ENCODE measurements at places on chromosomes 11 and 22. TPM values are rescaled to one million over a fixed set of nuclear protein-coding genes. Genes with fewer than 3 reads are reported as not detected.

The PVALB gene
- total RNA-seq: not detected

The CD6 gene
- not detected for total RNA-seq

The SYVN1 gene
- total RNA-seq: 10.1 TPM

- DNase-seq: no peak
Measured at GRCh38 chr11:36374726-36375125, 78.6 kb downstream of the PRR5L start.

DNA sequence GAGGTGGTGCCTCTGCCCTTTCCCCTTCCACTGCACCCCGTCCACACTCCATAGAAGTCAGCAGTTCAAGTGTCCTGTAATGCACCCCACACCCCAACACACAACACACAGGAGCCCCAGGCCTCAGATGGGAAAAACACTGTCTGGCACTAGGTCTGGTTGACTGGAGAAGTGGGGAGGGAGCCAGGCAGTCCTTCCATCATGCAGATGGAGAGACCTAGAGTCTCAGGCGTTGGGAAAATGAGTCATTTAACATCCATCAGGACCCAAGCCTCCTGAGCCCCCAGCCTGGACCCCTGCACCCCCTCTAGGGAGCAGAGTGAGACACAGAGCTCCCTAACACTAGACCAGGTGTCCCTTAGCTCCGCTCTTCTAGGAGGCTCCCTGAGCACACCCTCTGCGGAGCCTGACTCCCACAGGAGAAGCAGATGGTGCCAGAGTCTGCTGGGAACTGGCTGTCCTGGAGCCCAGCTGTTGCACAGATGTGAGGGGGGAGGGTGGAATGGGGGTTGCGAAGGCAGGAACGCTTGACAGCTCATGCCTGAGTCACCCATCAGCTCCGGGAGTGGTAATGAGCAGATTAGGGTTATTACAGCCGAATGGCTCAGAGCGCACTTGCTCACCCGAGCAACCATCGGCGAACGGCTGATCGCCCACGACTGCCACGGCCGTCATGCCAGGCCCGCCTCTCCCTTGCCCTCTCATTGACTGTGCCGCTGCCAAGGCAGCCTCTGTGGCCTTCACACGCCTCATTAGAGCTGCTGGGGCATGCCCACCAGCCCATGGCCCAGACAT lies 22.1 kb upstream of the SYT7 start:
- peak; percentile 80 for DNase-seq

DNA sequence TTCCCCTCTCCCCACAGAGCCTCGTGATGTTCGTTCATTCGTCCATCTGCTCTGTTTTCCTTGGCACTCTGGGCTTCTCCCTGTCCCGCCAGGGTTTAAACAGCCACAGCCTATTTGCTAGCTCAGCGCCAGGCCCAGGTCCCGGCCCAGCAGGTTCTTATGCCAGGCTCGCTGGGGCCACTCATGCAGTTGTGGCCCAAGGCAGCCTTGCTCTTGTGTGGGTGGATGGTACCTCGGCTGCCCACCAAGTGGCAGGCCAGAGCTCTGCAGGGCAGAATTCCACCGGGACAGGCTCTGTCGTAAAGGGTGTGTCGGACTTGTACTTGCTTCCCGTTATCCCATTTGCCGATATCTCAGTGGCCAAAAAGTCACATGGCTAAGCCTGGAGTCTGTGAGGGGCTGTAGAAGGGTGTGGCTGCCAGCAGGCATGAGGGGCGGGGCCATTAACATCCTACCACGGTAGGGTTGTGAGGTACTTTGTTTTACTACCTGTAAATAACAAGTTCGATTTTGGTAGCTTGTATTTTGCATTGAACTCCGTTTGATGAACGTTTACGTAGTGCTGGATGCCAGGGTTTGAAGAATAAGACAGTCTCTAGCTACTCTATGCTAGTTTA lies 7.9 kb downstream of the FAM118A start:
- no peak for DNase-seq

DNA sequence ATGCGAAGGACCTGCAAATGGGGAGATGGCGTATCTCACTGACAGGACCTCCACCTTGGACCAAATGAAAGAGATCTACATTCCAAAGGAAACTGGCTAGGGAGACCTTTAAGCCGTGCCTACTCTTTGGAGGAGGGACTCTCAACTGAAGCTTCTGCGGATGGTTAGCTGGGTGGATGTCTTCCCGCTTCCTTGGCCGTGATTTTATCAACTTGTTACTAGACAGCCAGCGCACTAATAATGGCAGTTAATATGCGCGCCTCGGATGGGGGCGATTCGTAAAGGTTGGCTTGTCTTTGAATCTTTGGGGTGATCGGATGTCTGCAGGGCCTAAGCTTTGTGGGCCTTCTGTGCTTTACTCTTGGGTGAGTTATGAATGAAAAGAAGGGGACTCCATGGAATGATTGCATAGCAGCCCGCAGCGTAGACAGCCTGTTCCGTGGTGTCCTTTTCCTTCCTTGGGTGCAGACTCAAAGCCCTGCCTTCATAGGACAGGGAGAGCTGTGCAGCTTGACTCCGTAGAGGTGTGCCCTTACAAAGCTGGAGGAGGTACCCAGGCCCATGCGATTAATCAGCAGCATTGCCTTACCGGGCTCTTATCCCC lies 1.5 kb downstream of the ZNRF3 start:
- no peak for DNase-seq
